Activated CD4-positive, alpha-beta T cell treated with anti-CD3 and anti-CD28 coated beads, Interleukin-2, amount 50 U/mL, for 1 hour (primary cell): ENCODE measurements at places on chromosomes 13 and 19.

- DNase-seq: peak; percentile 43
Observed at GRCh38 chr13:26872525-26873385, 112.2 kb upstream of the GPR12 start.

GRCh38 chr13:70339738-70340137 lies 231.5 kb upstream of the KLHL1 start:
- DNase-seq: no peak

GRCh38 chr13:112785483-112785856 lies 95.6 kb downstream of the ATP11A start:
- no peak for DNase-seq

GRCh38 chr13:42760951-42761350 lies 20.4 kb upstream of the FAM216B start:
- DNase-seq: no peak

GRCh38 chr19:29690842-29691241 lies 24.2 kb downstream of the C19orf12 start:
- no peak for DNase-seq

GRCh38 chr13:49058761-49059160 lies 83.0 kb downstream of the FNDC3A start:
- DNase-seq: no peak

DNA sequence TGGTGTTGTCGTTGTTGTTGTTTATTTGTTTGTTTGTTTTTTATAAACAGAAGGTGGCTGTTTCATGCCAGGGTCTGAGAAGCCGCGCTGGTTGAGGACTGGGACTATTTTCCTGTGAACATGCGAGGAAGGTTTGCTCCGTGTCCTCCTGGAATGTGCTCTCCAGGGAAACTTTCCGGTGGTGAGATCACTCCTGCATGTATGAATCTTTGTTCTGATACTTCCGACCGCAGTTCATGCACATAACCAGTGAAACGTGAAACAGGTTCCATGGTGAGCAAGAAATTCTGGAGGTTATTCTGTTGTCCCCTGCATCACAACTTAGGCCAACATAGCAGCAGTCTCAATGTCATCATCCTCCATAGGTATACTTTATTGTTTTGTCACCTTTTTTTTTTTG lies 187.6 kb upstream of the ARGLU1 start:
- no peak for DNase-seq

DNA sequence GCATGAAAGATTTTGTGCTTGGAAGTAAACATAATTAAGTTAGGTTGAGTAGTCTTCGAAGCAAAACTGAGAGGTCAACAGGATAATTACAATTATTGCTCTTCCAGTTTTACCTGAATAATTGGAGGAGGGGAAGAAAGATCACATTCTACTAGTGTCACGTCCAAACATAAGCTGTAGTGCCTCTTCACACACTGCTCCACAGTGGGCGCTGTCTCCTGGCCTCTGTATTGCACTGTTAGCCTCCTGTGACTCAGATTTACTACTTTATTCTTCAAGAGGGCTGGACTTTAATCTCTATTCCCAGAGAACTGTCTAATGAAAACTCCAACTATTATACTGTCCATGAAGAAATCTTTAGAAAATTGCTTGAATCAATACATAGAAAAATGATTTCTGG lies 62.9 kb downstream of the TRPC4 start:
- no peak for DNase-seq
